ENCODE measurements at places on chromosomes 5 and 9.

- DNase-seq: no peak
These were observed 28.5 kb downstream of the CD180 start for GRCh38 chr5:67168069-67168468.

DNA sequence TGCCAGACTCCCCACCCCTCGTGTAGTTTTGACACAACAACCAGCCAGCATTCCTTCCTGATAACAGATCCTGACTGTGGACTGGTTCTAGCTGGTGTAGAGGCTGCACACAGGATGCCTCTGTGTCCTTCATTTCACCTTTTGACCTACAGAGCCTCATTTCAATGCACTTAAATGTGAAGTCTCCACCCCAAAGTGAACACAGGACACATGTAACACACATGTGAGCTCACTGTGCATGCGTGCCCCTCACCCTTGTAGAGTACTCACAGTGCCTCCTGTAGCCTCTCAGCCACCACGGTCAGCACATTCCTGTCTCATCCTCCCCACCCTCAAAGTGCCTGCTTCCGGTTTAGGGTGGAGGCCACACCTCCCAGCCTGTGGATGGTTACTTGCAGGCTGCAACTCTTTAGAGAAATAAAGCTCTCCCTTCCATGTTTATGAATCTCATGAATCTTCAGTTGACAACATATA, 11.6 kb upstream of the NKD2 start:
- no peak for DNase-seq

DNA sequence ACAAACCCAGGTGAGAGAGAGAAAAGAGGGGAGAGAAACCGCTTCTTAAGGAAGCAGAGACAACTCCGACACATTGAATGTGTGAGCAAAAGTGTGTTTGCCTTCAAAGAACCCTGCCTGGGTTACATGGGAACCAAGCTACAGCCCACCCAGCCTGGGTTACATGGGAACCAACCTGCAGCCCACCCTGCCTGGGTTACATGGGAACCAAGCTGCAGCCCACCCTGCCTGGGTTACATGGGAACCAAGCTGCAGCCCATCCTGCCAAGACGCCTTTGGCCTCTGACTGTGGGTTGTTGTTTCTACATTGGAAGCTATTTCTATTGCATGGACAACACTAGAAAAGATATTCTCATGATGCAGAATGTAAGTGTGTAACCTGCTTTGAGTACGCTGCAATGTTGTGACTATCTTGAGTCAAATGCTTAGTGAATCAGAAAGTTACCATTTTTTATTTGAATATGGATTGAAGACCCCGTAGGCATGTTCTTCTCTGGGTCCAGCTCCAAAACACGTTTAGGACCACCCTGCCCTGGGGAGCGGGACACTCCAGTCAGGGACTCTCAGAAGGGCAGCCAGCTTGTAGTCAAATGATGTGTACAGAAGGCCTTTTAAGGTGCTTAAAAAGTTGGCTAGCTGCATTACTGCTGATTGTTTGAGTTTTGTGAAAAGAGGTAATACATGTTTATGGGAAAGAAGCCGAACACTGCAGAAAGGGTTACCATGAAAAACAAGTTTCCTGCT, 39.1 kb upstream of the UNC5A start:
- DNase-seq: no peak

- DNase-seq: no peak
These were observed 372.4 kb upstream of the PAPPA start for GRCh38 chr9:115781070-115781736.

GRCh38 chr9:84266087-84266561, 74.4 kb downstream of the SLC28A3 start:
- DNase-seq: no peak

DNA sequence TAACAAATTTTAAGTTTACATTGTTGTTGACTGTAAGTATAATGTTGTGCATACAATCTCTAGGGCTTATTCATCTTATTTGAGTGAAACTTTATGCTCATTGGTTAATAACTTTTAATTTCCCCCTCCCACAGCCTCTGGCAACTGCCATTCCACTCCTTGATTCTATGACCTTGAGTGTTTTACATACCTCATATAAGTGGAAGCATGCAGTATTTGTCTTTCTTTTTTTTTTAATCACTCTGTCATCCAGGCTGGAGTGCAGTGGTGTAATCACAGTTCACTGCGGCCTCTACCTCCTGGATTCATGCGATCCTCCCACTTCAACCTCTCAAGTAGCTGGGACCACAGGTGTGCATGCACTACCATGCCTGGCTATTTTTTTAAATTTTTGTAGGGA, 83.9 kb downstream of the KCTD16 start:
- DNase-seq: no peak

DNA sequence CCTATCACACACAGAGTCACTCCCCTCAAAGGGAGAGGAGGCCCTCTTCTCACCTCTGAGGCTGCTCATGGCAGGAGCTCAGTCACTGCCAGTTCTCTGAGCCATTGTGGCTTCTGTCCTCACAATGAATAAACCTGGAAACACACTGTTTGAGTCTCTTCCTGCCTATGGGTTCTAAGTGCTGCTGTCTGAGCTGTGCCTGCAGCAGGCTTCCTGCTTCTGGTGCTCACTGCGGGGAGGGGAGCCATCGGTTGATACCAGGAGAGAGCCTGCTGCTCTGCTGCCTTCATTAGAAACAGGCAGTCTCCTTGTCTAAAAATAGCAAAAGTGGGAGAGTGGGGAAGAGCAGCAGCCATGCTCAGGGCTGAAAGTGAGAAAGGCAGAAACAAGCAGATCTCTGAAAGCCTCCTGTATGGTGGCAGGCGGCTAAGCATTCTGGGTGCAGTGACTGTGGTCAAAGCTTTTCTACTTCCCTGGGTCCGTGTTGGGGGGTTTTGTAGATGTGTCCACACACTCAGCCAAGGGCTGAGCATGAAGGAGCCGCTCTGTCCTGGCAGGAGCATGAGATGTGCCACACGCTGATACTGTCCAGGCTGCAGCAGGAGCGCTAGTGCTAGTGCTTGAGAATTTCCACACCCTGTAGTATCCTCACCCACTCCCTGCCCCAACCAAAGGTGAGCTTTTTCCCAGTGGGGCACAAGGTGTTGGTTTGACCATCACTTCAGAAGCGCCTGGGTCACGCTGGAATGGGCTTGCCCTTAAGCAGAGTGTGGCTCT, 34.2 kb downstream of the PRKACG start:
- no peak for DNase-seq

DNA sequence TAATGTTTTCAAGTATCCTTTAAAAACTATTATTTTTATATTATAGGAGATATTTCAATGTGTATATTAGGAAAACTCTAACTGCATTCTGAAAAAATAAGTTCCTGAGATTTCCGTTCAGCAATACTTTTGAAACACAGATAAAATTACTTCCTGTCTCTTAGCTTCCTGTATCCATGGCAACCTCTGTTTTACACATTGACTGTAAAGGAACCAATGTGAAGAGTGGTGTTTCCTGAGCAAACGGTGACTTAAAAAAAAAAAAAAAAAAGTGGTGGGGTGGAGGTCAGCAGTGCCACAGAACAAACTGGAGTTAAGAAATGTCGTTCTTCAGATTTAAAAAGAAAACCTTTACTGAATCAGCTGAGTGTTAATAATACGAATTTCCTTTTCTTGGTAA, at the start of gene LRRC70:
LRRC70 (plus strand) TSS at position 280 of the 400 bp plus-strand sequence. CDS start 620 bp downstream, outside the sequence.
- no peak for DNase-seq

- no peak for DNase-seq
These were observed 335.3 kb downstream of the RAB3C start for GRCh38 chr5:58918021-58918729.

GRCh38 chr9:100401042-100401441, 25.9 kb upstream of the MSANTD3 start:
- DNase-seq: no peak

DNA sequence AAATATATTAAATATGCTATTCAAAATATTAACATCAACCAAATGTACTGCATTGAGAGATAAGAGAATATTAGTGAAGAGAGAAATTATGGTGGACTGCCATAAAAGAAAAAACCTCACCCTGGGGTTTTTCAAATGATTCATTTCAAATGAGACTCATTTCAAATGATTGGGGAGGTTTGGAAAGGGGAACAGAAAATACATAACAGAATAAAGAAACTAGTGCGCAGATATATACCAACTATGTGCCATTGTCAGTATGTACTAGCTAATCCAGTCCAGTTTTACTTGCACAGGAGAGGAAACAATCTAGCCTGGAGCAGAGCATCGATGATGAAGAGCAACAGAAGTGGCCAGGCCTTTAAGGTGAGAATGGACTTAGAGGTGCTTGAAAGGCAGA, 651.6 kb upstream of the RORB start:
- DNase-seq: no peak

DNA sequence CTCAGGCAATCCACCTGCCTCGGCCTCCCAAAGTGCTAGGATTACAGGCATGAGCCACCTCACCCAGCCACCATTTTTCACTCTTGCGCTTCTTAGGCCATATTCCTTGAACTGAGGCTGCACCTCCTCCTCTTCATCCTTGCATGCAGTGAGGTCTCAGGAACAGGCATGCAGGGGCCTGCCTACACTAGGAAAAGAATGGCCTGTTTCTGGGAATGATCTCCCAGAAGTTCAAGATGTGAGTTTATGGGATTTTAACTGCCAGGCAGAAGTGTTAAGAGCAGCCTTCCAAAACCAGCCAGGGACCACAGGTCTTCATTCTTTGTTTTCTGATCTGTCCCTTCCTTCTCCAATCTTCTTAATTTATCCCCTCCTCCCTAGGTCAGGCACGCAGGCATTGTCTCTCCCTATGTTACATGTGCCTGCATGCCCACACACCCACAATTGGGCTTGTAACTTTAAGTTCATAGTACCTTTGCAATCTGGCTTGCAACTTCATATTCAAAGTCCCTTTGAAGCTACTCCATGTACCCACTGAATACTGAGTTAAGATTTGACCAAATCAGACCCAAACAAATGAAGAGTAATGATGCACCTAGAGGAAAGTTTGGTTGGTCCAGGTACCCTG, 10.5 kb upstream of the HSPA4 start:
- DNase-seq: no peak

GRCh38 chr9:26758655-26759054, 133.9 kb downstream of the CAAP1 start:
- DNase-seq: no peak

- no peak for DNase-seq
These were observed 8.8 kb upstream of the NEK6 start for GRCh38 chr9:124248960-124249359.

- DNase-seq: no peak
These were observed 621 bp downstream of the PCDHA13 start for GRCh38 chr5:140882591-140882899.

GRCh38 chr5:138444774-138445546, 6.1 kb downstream of the REEP2 start:
- no peak for DNase-seq

Data from stimulated activated CD8-positive, alpha-beta memory T cell treated with anti-CD3 and anti-CD28 coated beads, Interleukin-7, amount 100 ng/mL, for 4 hours (primary cell).